Stimulated activated CD8-positive, alpha-beta memory T cell treated with anti-CD3 and anti-CD28 coated beads, Interleukin-7, amount 100 ng/mL, for 4 hours (primary cell): ENCODE measurements at places on chromosomes 4 and X.
A peak's percentile ranks its signal among the peaks of the same experiment; 100 is the strongest.

DNA sequence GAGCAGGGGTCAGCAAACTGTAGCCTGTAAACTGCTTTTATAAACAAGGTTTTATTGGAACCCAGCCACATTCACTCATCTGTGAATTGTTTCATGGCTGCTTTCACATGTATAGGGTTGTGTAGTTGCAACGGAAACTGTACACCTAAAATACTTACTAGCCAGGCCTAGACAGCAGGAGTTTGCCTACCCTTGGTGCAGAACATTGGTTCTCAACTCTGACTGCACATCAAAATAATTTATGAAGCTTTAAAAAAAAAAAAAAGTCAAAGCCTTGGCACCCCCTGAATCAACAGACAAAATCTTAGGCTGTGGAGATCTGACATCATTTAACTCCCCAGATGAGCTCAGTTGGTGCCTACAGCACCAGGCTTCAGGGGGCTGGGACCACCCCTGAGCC is 27.8 kb downstream of the ADGRA3 start:
- no peak for DNase-seq

DNA sequence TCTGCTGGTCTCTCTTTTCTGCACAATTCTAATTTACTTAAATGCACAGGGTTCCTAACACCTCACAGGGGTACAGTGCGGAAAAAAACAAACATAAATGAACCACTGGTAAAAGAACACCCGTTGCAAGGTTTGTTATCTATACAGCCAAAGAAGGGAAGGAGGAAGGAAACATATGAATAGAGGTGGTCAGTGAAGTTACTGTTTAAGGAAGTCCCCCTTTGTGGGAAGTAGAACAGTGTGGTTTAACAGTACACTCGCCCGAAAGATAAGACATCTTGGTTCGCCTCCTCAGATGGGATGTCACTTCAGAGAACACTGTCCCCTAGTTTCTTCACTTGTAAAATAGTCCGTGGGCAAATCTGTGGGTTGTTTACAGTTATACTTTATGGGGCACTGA is 57.5 kb downstream of the TEC start:
- DNase-seq: no peak

- DNase-seq: no peak
These were observed 170.0 kb upstream of the PPARGC1A start for GRCh38 chr4:24059839-24060238.

GRCh38 chr4:39354254-39354552 is 12.0 kb downstream of the RFC1 start:
- DNase-seq: no peak

DNA sequence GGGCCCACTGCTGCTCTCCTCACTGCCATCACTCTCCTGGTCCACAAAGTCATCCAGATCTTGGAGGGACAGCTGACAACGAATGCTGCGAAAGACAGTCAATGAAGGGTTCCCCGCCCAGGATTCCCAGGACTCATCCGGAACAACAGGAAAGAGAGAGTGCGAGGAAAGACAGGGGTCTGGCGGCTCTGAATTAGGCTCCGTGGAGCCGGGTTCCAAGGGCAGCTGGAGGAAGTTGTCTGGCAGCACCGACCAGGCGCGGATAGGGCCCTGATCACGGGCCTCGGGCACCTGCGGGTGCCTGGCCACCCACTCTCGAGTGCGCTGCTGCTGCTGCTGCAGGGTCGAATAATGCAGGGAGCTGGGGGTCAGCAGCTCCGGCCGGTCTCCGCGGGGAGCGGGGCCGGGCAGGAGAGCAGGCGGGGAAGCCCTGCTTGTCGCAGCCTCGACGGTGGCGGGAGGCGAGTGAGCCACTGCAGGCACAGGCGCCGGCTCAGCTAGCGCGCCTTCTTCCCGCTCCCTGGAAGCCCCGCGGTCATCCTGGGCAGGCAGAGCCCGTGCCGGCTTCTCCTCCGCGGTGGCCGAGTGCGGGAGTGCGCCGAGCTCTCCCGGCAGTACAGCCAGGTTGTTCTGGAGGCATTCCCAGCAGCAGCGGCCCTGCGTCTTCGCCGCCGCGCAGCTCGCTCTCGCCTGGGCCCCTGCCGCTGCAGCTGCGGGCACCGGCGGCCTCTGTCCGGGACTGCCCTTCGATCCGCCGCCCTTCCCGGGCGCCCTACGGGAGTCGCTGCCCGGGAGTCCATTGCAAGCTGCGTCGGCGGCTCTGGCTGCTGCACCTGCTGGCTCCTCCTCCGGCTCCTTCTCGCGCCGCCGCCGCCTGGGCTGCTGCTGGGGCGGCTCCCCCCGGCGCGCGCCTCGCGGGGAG is 1.1 kb downstream of the SOWAHB start:
- no peak for DNase-seq

GRCh38 chrX:71650333-71650969 is 16.9 kb upstream of the LOC101059915 start:
- no peak for DNase-seq

DNA sequence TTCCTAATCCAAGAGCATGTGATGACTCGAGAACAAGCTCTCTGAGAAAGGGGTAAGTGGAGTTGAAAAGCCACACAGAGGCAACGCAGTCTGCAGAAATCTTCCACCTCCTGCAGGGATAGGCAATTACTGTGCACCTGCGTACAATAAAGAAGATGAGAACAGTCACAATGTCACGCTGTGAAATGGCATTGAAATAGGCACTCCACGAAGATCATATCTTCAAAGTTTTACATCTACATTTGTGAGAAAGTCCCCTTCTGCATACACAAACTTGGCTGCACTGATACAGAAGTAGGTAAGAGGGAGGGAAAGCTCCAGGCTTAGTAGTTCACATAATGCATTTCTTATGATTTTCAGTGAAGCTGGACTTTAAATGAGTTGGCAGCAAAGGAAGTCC is 27.1 kb downstream of the DDX60L start:
- DNase-seq: no peak

GRCh38 chrX:53093177-53093655 is 726 bp upstream of the KANTR start:
- DNase-seq: peak; percentile 64

- DNase-seq: no peak
These were observed 3.4 kb downstream of the GABRA2 start for GRCh38 chr4:46386570-46386969.

GRCh38 chrX:118847676-118848075 is 24.1 kb downstream of the ZCCHC12 start:
- no peak for DNase-seq

GRCh38 chr4:4694296-4694772 is 152.5 kb upstream of the STX18 start:
- DNase-seq: no peak

- no peak for DNase-seq
These were observed 45.8 kb downstream of the ENOX2 start for GRCh38 chrX:130857207-130857606.

GRCh38 chr4:77014256-77014655 is 61.5 kb downstream of the CCNI start:
- no peak for DNase-seq

GRCh38 chr4:155441475-155441874 is 64.7 kb upstream of the MAP9 start:
- no peak for DNase-seq

DNA sequence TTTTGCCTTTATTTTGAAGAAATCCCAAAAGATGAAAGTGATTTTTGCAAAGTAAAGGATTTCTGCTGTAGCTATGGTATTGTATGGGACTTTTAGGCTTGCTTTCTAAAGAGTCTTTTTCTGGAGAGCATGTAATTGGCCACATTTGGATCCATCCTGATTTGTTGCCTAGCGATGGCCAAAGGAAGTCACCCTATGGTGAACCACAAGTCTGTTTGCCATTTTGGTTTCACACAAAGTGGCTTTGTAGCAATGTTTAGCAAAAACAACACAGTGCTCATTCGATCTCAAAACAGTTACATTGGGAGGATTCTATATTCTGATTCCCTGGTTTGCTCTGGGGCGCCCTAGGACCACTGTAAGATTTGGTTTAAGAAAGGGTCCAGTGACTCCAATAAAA is 44.1 kb upstream of the INTS6L start:
- no peak for DNase-seq

DNA sequence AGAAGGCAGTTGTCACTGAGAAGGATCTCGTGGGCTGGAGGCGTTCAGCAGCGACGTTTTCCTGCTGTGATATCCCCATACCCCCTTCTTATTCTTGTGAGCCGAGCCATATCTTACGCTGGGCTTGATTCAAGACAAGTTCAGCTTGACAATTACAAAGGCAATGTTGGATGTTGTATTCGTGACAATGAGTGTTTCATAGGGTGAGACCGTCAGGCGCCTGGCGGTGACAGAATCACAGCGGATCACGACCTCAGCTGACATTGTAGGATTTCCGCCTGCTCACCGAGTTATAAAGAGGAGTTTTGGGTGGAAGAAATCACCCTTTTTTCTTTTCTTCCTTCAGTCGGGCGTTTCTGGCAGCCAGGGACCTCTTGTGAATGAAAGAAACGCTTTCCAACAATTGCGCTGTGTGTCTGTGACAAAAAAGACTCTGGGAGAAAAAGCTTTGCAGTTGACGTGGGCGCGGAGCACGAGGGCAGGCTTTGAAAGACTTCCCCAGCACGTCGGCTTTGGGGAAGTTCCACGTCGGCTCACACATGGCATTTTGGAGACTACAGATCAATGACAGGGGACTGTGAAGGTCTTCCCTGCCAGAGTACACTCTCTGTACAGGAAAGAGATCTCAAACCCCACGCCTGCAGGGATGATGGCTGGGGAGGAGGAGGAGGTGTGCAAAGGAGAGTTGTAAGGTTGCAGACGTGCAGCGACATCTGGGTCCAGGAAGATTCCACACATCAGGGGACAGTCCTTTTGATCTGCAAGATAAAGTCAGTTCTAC is 135.4 kb downstream of the CRLF2 start:
- DNase-seq: no peak

DNA sequence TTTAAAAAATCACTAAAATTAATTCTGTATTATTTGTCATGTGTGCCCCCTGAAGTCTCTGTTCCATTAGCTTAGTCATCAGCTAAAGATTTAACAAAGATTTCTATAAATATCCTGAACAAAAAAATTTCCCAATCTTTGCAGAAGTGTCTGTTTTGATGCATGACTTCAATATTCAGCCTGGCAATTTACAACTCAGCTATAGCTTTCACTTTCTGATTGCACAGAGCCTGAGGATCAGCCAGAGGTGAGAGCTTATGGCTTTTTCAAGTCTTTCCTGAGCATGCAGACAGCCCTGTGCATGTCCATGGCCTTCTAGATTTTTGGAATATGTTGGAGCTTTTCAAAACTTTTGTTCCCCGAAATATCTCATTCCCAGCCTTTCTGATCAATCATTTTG is 420.1 kb downstream of the ZNF674 start:
- no peak for DNase-seq

DNA sequence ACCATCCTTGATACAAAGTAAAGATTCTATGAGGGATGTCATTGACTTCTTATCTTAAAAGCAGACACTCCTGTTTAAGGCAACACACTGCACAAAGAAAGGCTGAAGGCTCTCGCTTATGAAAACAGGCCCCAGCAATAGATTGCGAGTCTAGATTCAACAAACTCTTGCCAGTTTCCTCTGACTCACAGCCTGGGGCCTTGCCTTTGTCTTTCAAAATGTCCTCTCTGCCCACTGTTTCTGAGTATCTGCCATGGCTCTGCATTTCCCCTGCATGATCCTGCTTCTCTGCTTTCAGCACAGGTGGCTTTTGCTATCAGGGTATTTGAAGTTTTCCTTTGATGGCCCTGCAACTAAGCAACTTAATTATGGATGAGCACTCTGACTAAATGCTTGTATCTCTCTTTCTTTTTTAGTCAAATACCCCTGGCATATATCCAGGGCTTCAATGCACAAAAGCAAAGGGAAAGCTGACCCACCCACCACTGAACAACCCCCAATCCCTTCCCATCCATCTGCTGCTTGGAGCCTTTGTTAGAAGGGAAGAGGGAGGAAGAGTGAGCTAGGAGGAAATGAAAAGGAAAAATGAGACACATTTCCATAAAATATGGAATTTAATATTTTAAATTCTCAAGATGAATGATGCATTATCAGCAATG is 32.2 kb downstream of the NDP start:
- DNase-seq: no peak

GRCh38 chrX:44765556-44765955 is 78.3 kb upstream of the DUSP21 start:
- no peak for DNase-seq

DNA sequence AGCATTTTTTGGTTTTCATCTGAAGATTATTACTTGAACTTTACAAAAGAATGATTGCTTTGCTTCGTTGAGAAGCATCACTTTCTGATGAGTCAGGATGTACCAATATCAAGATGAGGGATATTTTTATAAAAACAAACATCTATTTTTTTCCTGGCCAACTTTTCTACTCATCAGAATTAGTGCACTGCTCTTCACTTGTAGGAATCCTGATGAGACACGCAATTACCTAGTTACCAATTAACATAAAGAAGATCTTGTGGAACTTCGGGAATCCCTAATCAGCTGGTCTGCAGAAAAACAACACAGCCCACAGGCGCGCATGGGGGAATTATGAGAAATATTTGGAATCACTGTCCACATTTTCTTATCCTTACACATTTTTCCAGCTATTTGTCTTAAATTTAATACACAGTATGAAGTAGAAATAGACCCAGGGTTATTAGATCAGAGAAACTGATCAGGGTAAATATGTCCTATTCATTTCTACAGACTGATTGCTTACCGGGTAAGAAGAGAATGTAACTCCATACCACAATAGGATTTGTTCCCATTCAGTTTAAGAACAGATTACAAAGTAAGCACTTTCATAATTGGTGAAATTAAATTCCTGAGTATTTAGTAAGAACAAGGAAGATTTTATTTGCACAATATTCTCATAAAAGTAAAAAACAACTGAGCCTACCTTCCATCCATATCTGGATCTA is 50.9 kb downstream of the MFAP3L start:
- DNase-seq: no peak

DNA sequence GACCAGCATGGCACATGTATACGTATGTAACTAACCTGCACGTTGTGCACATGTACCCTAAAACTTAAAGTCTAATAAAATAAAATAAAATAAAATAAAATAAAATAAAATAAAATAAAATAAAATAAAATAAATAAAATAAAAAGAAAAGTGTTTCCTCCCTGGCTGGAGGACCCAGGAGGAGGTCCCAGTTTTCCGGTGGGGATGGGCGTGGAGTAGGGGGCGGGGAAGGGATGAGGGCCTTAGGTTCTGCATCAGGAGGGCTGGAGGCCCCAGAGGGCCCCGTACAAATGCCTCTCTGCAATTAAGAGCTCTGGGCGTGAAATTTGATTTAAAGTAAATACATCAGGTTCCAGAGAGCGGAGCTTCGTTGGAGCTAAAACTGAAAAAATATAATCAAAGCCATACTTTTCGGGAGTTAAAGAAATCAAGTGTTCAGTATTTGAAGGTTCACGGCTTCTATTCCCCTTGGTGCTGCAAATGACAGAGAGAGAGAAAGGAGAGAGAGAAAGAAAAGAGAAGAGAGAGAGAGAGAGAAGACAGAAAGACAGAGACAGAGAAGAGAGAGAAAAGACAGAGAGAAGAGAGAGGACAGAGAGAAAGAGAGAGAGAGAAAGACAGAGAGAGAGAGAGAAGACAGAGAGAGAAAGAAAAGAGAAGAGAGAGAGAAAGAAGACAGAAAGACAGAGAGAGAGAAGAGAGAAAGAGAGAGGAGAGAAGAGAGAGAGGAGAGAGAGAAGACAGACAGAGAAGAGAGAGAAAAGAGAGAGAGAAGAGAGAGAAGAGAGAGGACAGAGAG is 8.7 kb upstream of the SHOX start:
- DNase-seq: no peak

GRCh38 chr4:40306976-40307375 is 28.2 kb upstream of the CHRNA9 start:
- DNase-seq: no peak

- DNase-seq: no peak
These were observed 68.3 kb downstream of the PJA1 start for GRCh38 chrX:69096963-69097362.
